ENCODE measurements at places on chromosomes 3 and 15.

GRCh38 chr3:51706788-51707731 is at the start of gene GRM2:
Gene GRM2 (plus strand): TSS chr3:51707068. CDS start chr3:51708984, 1,916 bp downstream.
- no peak for DNase-seq

DNA sequence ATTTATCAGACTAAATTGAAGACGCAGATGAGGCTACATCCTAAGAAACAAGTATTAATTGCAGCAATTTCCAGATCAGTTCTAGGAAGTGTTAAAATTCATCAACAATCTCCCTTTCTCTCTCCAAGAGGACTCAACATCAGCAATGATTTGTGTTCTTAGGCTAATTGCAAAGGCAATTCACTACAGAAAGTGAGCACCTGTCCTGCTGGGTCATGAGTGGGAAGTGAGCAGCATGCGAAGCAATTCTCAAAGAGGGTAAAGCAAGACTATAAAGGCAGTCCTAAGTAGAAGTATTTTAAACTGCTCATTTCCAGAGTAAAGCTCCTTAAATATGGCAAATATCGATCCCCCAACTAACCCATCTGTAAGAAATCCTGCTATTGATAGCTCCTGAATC is 1191.0 kb upstream of the ALCAM start:
- no peak for DNase-seq

- no peak for DNase-seq
These were observed 448.6 kb upstream of the CDIN1 start for GRCh38 chr15:36130641-36131310.

GRCh38 chr15:77991029-77991406 is 86.5 kb downstream of the TBC1D2B start:
- no peak for DNase-seq

- DNase-seq = no peak
These were observed 207.2 kb upstream of the TPM1 start for GRCh38 chr15:62835351-62835750.

Measured in stimulated activated CD4-positive, alpha-beta T cell treated with anti-CD3 and anti-CD28 coated beads, Interleukin-12 subunit alpha, Interleukin-12 subunit beta, amount 100 ng/mL, for 24 hours (primary cell).